NCI-H2171 (cell line): ENCODE measurements at places on chromosomes 1 and 21.

DNA sequence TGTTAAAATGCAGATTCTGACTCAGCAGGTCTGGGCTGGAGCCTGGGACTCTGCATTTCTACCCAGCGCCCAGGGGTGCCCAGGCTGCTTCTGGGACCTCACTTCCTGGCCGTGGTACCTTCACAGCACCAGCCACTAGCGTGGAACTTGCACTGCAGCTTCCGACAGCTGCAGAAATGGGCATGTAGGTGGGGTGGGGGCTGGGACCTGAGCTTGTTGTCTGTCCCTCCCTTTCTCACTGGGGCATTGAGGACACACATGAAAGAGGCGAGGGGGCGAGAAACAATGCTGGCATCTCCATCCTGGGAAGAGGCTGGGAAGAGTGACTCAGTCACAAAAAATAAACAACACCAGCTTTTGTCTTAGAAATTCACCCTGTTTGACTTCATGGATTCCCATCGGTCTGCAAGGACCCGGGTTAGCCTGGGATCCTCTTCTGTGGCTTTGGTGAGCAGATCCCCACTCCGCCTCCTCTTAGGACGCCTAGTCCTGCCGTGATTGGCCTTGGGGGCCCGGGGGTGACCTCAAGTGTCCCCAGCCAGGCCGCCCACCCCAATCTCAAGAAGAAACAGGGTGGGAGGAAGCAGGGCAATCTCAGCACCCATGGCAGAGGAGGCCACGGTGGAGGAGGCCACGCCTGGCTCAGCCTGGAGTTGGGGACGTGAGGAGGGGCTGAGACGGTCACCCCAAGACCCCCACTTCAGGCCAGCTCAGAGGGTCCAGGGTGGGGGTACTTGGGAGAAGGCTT, 29.9 kb upstream of the POFUT2 start:
- no peak for DNase-seq

DNA sequence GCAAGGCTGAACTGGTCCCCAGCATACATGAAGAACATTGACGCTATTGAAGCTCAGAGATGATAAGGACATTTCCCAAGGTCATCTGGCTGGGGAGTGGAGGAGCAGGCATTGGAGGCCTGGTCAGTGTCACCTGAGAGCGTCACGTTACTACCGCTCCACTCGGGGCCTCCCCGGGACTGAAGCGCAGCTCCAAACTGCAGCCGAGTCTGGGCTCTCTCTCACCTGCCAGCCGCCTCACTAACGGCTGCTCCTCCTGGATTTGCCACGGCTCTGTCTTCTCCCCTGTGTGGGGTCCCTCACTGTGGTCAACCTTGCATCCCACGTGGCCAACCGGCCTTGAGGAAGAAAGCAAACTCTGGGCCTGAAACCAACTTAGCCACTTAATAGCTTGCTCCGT, 111.3 kb downstream of the ADSS2 start:
- no peak for DNase-seq

GRCh38 chr1:7479571-7479970, 291.5 kb upstream of the VAMP3 start:
- DNase-seq, result no peak

- DNase-seq, result no peak
Measured at GRCh38 chr1:97033949-97034348, 312.4 kb downstream of the PTBP2 start.

GRCh38 chr1:204065174-204065985, 7.5 kb upstream of the SOX13 start:
- DNase-seq, result no peak

GRCh38 chr1:98077691-98078090, 156.9 kb upstream of the DPYD start:
- no peak for DNase-seq

- peak; percentile 25 for DNase-seq
Measured at GRCh38 chr1:204791453-204792353, 79.0 kb upstream of the NFASC start.

DNA sequence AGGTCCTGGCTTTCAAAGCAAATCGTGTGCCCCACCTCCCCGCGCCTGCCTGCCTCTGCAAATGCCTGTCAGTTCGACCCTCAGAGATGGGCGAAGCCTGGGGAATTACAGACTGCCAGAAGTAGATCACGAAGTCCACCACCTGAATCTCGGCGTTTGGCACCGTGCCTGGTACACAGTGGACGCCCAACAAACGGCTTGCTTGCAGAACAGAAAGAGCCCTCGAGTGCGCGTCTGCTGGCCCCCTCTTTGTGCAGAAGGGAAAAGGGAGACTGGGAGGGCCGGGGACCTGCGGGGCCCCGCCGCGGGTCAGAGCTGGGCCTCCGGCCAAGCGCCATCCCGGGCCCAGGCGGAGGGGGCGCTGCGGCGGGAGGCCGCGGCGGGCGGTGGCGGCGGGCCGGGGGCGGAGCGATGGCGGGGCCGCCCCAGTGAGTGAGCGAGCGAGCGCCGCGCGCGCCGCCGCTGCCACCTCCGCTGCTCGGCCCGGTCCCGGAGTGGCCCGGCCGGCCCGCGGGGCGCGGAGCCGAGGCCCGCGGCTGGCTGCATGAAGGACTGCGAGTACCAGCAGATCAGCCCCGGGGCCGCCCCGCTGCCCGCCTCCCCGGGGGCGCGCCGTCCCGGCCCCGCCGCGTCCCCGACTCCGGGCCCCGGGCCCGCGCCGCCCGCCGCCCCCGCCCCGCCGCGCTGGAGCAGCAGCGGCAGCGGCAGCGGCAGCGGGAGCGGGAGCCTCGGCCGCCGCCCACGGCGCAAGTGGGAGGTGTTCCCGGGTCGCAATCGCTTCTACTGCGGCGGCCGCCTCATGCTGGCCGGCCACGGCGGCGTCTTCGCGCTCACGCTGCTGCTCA, at the start of gene ZDHHC18:
Gene ZDHHC18, plus strand, starts transcription at position 428 of the 845 bp plus-strand sequence. Its CDS starts 117 bp downstream, at position 545.
- peak; percentile 42 for DNase-seq

GRCh38 chr1:66518654-66519053, 15.3 kb upstream of the SGIP1 start:
- no peak for DNase-seq

GRCh38 chr1:151819227-151819835, 12.3 kb downstream of the RORC start:
- no peak for DNase-seq

DNA sequence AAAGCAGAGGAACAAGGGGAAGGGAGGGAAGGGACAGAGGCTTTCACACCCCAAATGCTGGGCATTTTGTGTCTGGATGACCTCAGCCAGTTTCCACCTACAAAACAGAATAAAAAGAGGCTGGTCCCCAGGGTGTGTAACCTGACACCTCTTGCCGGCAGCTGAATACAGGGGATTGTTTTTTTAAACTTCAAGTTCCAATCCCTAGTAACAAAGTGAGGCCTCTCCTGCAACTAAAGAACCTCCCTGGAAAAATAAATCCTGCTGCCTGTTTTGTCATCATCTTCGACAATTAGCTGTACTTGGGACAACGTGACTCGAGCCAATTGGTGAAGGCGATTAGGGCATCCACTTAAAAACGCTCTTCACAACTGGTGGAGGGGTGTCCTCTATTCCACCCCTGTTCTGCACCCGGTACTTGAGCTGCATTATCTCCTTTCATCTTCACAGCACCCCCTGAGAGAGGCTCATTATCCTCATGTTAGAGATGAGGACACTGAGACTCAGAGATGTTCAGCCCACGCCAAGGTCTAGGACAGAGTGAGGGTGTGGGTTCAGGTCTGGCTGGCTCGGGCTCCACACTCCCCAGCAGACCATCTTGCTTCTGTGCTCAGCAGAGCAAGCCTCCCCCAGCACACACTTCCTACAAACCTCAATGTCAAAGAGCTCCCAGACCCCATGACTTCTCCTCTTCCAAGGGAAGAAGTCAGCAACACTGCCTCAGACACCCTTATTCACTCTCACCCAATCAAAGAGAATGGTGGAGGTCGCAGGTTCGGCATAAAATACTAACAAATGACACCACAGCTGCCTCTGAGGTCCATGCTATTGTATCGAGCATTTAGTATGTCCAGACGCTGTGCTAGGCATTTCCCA, 15.2 kb downstream of the ITPKB start:
- peak; percentile 85 for DNase-seq

- DNase-seq, result no peak
Measured at GRCh38 chr1:200150721-200151120, 123.2 kb downstream of the NR5A2 start.

- no peak for DNase-seq
Measured at GRCh38 chr1:203076031-203076511, 9.7 kb downstream of the MYOG start.

GRCh38 chr21:46160907-46161632, 5.7 kb upstream of the FTCD start:
- DNase-seq, result no peak

DNA sequence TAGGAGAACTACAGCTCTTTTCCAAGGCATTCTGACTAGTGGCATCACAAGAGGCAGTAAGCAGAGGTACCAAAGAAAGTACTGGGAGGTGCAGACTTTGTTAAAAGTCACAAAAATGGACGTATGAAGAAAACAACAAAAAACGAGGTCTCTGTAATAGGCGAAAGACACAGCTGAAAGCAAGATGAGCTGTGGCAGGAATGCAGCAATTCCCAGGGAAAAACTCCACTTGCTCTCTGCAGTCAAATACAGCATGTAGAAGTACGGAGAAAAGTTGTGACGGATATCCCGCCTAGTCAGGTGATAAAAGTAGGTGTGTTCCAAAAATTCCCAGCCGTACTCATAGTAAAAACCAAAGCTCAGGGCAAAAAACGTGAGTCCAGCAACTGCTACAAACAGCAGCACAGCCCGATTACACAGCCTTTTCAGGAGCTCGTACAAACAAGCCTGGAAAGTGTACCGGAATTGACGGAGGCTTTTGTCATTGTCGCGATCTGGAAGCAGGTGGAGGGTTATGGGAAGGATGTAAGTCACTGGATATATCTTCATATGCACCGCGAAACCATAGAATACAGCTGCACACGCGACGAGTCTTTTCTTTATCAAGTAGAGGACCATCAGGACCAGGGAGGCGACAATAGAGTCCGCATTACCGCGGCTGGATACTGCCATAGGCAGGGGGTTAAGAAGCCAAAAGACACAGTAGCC, 979 bp downstream of the PIGM start:
- DNase-seq, result no peak

DNA sequence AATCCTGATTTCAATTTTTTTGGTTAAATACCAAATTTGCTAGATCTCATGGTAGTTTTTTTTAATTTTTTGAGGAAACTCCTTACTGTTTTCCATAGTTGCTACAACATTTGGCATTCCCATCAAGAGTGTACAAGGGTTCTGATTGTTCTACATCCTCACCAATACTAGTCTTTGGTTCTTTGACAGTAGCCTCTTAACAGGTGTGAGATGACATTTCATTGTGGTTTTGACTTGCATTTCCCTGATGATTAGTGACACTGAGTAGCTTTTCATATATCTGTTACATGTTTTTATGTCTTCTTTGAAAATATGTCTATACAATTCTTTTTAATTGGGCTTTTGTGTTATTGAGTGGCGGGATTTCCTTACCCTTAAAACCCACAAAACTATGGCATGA, 20.9 kb upstream of the RGS13 start:
- DNase-seq, result no peak

GRCh38 chr1:155983191-155984024, 5.1 kb upstream of the ARHGEF2 start:
- DNase-seq, result no peak

DNA sequence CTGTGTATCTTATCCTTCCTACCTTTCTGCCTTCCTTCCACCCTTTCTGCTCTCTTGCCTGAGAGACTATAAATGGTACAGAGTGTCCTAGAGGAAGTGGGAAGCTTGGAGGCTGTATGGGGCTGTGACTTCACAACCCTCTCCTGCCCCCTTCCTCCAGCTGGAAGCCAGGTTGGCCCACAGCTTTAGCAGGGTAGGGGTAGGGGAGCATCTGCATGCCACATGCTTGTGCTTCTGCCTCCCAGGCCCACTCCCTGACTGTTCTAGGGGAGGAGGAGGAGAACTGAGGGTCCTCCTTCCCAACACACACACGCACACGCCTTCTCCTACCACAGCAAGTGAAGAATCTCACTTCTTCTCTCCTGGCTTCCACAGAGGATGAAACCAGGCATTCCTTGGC, 3.9 kb upstream of the SLC27A3 start:
- DNase-seq, result no peak

DNA sequence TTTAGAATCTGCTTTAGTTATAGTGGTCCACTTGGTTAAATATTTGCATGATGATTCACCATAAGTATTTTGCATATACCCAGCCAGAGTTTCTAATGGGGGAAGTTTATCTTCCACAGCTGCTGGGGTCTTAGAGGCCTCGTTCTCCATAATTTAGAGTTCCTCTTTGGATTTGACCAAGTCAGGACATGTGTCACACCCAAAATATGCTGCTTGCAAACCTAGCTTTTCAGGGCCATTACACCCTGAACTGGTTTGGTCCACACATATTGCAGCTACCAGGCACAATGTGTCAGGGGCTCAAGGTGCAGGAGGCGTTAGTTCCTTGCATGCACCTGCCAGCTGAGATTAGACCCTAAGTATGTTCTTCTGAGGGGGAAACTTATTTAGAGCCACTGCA, 17.1 kb upstream of the FMO4 start:
- DNase-seq, result no peak

DNA sequence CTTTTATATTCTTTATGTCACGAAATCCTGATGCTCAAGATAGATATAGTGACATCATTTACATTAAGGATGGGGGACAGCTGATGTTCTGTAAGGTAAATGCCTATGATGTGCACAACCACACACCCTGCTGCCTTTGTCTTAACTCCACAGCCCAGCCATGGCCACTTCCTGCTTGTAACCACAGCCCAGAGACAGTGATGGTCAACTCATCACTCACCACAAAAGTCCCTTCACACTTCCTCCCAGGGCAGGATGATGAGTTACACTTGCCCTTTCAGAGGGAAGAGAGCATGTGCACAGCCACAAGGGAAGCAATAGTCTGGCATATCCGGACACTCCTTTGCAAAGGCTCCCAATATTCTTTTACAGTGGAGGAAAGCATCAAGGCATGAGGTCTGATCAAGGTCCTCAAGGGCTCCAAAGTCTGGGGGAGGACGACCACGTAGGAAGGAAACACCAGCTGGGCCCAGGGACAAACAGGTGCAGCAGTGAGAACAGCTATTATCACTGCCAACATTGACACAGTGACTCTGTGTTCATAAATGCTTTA, 53.8 kb downstream of the PLPP3 start:
- no peak for DNase-seq

DNA sequence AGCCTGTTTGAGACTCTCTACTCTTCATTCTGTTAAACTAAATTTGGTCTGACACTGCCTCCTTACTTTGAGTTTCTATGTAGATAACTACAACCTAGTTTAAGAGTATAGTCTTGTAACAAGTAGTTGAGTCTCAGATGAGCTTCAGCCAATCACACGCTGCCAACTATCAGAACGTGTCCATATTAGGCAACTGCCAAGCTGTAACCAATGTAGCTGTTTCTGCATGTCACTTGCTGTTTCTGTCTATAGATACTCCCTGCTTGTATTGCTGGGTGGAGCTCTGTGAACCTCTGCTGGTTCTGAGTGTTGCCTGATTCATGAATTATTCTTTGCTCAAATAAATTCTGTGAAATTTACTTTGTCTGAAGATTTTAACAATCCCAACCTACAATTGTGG, 452.6 kb upstream of the NR5A2 start:
- DNase-seq, result no peak
